ENCODE measurements at places on chromosomes 1 and 21.

DNA sequence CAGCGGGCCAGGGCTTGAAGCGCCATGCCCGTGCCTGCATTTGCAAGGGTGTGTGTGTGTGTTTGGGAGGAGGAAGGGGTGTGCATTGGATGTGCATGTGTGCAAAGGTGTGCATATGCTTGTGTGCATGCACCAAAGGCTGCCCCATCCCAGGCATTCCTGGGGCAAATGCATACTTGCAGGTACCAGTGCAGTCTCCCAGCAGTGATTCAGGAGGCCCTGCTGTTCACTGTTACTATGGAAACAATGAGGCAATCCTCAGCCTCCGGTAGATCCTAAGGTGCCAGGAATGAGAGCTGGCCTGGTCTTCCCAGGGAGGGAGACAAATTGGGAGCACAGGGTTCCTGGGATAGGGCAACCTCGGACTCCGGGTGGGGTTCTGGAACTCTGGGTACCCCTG lies 7.5 kb upstream of the FNDC5 start:
- DNase-seq, result no peak

GRCh38 chr1:11198257-11198656 lies 9.1 kb downstream of the ANGPTL7 start:
- DNase-seq, result no peak

- DNase-seq, result no peak
Measured at GRCh38 chr1:236128646-236129178, 13.6 kb upstream of the GPR137B start.

GRCh38 chr1:245154429-245155271 lies at the start of gene KIF26B:
Gene KIF26B (plus strand): TSS chr1:245154985. CDS start chr1:245155425, 440 bp downstream.
- peak; percentile 36 for DNase-seq

- no peak for DNase-seq
Measured at GRCh38 chr1:41718497-41718896, 200.2 kb downstream of the HIVEP3 start.

- DNase-seq, result no peak
Measured at GRCh38 chr1:209808059-209808581, 2.2 kb upstream of the IRF6 start.

GRCh38 chr21:36045993-36046392 lies 14.3 kb downstream of the SETD4 start:
- no peak for DNase-seq

DNA sequence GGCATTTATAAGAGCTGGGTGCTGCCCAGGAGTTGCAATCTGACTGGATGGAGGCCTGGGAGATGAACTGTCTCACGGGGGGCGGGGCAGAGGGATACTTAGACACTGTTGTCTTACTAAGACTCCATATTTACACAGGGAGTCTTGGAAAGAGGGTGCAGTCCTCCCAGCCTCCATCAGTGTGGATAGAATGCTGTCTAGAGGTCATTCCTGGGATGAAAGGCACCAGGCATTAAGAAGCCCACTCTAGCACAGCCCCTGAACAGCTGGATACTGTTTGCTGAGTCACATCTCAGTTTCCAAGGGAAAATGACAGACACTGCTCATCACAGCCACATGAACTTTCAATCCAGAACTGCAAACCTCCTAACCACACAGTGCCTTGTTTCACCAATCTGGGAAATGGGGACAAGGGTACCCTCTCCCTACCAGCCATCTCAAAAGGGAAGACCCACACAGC lies 43.3 kb downstream of the SSBP3 start:
- no peak for DNase-seq

DNA sequence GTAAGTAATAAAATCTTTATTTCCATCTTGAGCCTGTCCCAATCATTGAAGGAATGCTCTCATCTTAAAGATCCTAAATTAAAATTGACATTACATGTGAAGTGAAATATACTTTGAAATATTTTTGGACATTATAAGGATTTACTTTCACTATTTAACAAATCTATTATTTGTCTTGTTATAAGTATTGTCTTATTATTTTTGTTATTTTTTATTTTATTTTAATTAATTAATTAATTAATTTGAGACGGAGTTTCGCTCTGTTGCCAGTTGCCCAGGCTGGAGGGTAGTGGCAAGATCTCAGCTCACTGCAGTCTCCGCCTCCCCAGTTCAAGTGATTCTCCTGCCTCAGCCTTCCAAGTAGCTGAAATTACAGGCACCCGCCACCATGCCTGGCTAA lies 343.2 kb downstream of the DPYD start:
- DNase-seq, result no peak

- DNase-seq, result no peak
Measured at GRCh38 chr1:30668024-30668423, 55.4 kb downstream of the MATN1 start.

DNA sequence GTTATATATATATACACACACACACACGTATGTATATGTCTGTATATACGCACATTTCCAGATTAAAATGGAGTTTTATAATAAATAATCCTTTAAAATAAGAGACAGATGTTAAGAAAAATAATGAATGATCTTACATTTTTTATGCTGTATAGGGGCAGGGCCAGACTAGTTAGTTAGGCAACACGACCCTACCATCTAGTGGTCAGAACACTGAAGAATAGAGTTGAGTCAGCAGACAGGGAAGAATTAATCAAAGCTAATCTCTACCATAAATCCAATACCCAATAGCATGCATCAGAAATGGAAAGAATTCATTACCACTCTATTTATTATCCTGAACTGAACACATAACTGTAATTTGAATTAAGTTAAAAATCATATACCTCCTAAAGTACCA lies 156.7 kb downstream of the BRINP3 start:
- DNase-seq, result no peak

GRCh38 chr1:231724041-231724440 lies 97.5 kb downstream of the DISC1 start:
- DNase-seq, result no peak

- DNase-seq, result no peak
Measured at GRCh38 chr1:239784896-239785295, 306.8 kb upstream of the FMN2 start.

DNA sequence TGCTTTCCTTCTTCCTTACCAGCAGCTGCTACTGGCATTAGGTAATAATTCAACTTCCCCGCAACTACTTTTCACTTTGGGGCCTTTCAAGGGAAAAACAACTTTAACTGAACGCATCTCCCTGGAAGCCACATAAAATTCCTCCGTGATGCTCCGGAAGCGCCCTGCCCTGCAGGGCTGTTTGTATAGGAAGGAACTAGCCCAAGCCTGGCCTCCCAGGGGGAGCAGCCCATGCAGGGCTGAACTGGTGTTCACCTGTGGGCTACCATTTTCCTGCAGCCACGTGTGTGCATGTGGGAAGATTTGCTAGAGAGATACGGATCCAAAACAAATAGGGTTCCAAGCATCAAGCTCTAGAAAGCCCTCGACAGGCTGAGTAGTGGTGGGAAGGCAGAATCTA lies 14.4 kb downstream of the CLDN14 start:
- DNase-seq, result no peak

GRCh38 chr1:239337799-239338430 lies 48.5 kb upstream of the CHRM3 start:
- no peak for DNase-seq

DNA sequence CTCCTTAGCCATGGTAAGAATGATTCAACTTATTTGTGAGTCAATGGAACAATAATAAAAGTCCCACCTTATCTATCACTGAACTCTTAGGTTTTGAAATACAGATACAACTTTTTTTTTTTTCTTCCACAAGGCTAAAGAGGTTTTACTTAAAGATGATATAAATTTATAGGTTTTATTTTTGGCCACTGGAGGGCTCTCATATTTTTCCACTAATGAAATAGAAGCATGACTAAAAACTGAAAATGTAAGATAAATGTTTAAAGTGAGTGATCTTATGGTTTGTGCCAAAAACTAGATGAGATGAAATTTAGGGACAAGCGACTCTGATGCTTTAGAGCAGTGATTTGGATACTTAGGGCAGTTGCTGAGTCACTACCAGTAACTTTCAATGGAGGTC lies 499.0 kb downstream of the NUF2 start:
- no peak for DNase-seq

- no peak for DNase-seq
Measured at GRCh38 chr1:224203243-224204016, 20.4 kb downstream of the DEGS1 start.

DNA sequence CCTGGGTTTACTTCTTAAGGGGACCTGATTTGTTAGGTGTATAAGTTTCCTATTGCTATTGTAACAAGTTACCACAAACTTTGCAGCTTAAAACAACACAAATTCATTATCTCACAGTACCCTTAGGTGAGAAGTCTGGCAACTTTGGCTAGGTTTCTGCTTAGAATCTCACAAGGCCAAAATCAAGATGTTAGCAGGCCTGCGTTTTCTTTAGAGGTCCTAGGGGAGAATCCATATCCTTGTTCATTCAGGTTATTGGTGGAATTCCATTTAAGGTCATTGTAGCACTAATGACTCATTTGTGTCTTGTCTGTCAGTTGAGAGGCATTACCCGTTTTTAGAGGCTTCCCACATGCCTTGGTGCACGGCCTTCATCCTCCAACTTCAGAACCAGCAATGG lies 8.2 kb upstream of the SH2D1B start:
- no peak for DNase-seq

- DNase-seq, result no peak
Measured at GRCh38 chr1:53577761-53578100, 118.5 kb downstream of the DMRTB1 start.

DNA sequence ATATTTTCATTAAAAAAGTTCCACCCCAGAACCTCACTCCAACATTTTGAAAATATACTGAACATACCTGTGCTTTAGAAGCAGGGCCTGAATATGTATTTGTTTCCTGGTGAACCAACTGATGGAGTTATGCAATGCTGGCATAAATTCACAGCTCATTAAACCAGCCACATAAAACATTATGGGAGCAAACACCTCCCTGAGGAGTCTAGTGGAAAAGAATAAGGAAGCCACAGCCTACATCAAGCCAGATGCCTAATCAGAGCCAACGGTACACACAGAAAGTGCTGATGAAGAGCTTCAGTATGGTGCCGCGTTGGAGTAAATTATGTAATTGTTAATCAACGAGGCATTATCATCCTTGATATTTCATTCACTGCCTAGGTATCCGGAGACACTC lies 199.5 kb downstream of the AJAP1 start:
- DNase-seq, result no peak

DNA sequence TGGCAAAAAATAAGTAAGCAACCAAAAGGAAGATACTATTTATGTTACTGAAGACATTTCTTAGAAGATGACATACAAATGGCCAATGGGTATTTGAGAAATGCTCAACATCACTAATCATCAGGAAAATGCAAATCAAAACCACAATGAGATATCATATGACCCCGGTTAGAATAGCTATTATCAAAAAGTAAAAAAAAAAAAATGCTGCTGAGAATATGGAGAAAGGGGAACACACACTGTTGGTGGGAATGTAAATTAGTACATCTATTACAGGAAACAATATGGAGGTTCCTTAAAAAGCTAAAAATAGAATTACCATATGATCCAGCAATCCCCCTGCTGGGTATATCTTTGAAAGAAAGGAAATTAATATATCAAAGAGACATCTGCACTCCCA lies 34.3 kb upstream of the CREG1 start:
- DNase-seq, result no peak

DNA sequence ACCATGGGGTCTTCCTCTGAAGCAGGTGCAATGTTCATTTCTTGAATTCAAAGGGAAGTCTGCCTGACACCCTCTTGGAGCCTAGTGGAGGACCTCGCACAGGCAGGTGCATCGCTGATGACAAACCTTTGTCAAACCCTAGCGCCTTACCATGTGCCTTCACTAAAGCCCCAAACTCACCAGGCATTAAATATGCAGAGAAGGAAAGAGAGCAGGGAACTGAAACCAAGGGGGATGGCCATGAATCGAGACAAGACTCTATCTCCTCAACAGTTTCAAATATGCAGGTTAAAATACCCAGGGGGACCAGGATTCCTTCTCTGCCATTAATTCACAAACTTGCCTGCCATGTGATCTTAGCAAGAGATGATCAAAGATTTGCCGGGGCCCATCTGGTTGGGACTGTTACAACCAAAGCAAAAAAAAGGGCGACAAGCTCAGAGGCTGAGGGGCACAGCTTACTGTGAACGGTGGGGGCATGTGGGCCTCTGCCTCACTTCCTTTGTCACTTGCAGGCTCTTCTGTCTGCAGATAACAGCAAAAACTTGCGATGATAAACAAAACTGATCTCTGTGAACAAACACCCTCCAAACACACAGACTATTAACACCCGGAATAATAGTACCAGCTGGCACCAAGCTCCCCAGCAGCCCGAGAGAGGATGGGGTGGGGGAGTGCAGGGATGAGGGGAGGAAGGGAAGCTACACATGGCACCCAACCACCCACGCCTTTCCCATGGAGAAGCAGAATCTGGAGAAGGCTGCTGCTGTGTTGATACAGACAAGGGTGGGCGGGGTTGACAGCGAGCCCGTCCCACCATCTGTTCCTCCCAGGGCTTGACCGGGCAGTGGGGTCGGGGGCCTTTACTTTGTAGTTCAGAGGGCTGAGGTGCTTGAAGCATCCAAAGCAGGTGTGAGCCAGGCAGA lies 33.9 kb downstream of the TMEM63A start:
- DNase-seq, result no peak

DNA sequence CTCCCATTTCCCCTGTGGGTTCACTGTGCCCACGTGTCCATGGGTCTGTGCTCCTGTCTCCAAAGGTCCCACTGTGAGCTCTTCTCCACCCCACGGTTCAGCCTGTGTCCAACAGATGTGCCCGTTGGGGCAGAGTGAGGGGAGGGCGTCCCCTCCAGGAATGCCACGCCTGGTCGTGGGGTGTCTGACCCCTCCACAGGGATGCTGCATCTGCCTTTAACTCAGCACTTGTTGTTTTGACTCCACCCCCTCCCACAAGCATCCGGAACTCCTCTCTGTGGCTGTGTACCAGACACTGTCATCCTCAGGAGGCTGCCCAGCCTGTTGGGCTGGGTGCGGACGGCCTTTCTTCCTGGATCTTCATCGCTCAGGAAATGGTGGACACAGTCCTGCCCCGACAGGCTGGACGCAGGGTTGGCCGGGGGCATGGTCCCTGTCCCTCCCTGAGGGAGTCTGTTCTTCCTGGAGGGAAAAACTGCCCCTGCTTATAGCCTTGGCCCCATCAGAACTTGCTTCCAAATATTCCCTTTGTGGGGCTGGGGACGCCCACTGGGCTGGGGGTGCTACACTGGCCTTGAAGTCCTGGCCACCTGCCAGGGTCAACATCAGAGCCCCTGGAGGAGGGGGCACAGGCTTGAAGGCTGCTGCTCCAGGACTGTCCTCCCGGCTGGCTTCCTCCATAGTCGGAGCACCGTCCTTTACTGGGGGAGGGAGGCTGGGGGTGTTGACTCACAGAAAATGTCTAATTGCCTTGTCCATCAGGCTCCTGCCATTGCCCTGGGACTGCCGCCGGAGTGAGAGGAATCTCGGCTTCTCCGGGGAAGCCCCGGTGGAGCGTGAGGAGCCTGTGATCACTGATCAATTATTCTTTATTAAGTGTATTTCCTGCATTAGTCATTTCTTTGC lies 182.0 kb upstream of the C1orf174 start:
- DNase-seq, result no peak

GRCh38 chr21:43321111-43321510 lies 105.8 kb downstream of the SIK1 start:
- DNase-seq, result no peak

GRCh38 chr1:158059984-158060383 lies 66.5 kb downstream of the KIRREL1 start:
- no peak for DNase-seq

- DNase-seq, result no peak
Measured at GRCh38 chr1:4755301-4755845, 101.0 kb downstream of the AJAP1 start.
